Hematopoietic multipotent progenitor cell (in vitro differentiated cells): ENCODE measurements at places on chromosomes 12 and 14. TPM values are rescaled to one million over a fixed set of nuclear protein-coding genes. Genes with fewer than 3 reads are reported as not detected.

GRCh38 chr14:76154539-76155126 is 2.9 kb downstream of the GPATCH2L start:
- no peak for DNase-seq

DNA sequence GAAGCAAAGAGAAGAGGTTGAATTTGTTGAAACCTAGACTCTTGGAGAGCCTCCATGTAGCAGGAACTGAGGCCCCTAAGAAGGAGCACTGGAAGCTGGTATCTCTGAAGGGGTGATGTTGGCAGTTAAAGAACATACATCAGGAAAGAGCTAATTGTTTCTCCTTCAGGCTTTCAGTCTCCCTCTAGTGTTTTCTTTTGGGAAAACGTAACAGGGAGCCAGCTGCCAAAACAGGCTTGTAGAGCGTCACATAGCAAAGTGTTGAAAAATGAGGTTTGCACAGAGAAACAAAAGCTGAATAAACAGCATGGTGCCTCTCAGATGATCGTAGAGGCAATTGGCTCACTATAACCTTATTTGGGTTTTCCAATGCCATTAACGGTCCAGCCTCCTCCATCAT is 46.9 kb upstream of the CAND1 start:
- no peak for DNase-seq

GRCh38 chr14:50714450-50715073 is 46.5 kb upstream of the SAV1 start:
- peak; percentile 73 for DNase-seq

GRCh38 chr12:123269395-123269892 is 2.2 kb downstream of the CDK2AP1 start:
- peak; percentile 95 for DNase-seq

DNA sequence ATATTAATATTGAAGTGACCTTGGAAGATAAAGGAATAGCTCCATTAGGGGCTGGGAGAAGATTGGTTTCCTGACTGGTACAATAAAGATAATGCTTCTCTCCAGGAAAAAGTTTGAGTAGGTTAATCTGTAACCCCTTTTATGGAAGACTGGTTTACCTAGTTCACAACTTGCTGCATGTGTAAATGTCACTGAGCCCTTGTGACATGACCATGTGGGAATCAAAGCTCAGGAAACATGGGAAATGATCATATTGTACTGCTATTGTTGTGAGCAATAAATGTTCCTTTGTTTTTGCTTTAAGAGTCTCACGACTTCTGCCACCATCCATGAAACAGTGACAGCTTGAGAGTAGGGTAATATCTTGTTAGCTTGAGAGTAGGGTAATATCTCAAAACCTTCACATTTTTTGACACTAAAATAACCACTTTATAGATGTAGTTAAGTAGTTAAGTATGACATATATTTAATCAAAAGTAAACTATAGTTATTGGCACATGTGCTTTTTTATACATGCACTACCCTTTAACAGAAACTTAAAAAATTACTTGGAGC is 1338.6 kb downstream of the FSCB start:
- no peak for DNase-seq

DNA sequence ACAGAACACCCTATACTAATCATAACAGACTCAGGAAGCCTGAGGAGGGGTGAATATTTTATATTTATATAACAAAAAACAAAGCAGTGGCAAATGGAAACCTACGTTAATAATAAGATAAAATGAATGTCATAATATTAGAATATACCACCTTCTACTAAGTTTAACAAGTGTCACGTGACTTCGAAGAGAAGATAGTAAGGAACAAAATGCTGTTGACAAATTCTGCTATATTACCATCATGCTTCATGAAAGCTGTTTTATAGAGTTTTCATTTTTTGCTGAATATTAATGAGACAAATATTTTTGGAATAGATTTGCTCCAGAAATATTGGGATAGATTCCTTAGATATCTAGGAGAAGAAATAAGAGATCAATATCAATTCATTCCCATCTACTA is 450.6 kb upstream of the DCN start:
- DNase-seq = no peak

- DNase-seq = no peak
These were observed 80.7 kb upstream of the KRR1 start for GRCh38 chr12:75592086-75592485.

DNA sequence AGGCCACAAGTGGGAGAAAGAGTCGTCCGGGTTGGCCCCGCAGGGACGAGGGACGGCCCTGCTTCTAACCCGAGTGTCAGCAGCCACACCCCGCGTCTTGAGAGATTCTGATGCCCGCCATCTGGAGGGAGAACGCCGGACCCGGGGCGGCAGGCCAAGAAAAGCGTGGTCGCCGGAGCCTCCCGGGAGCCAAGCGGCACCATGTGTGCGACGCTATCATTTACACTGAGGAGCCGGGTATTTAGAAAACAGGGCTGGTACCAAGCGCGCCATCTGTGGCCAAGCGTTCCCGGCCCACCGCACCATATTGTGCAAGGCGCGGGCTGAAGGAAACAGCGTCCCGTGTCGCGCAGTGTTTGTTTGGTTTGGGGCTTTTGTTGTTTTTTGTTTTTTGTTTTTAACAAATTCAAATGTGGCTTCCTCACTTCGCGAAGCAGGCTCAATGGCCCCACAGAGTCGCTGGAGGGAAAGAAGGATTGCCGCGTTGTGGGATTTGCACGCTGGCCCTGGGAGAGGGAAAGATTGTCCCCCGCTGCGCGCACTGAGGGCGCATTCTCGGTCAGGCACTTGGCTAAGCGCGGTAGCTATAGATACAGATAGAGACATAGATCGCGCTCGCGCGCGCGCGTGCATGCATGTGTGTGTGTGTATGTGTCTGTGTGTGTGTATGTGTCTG is 153.8 kb downstream of the BCL11B start:
- no peak for DNase-seq

DNA sequence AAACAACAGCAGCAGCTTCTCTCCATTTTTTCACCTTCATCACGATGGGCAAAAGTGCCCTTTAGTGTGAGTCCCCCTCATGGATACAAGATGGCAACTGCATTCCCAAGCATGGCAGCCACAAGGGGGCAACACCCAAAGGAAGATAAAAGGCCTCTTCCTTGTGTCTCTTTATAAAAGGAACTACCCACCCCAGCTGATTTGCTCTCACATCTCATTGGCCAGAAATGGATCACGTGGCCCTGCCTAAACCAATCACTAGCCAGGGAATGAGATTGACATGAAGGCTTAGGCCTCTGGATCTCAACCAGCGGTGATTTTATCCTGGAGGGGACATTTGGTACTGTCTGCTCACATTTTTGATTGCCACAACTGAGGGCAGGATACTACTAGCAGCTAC is 21.9 kb upstream of the IFT81 start:
- peak; percentile 69 for DNase-seq

DNA sequence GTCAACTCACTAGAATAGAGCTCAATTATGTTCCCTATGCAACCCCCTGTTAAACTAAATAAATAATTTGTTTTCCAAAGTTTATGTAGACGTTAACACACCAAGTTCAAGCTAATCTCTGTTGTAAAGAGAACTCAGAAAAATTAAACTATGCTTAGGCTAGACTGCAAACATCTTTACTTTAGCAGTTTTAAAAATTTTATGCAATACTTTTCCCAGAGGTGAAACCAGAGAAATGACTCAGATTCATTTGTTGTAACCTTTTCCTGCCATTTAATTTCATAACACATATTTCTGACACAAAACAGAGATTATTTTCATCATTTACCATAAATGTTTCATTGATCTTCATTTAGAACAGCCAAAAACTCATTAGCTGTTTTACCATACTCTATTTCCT is 27.4 kb downstream of the ABCC9 start:
- DNase-seq = no peak

DNA sequence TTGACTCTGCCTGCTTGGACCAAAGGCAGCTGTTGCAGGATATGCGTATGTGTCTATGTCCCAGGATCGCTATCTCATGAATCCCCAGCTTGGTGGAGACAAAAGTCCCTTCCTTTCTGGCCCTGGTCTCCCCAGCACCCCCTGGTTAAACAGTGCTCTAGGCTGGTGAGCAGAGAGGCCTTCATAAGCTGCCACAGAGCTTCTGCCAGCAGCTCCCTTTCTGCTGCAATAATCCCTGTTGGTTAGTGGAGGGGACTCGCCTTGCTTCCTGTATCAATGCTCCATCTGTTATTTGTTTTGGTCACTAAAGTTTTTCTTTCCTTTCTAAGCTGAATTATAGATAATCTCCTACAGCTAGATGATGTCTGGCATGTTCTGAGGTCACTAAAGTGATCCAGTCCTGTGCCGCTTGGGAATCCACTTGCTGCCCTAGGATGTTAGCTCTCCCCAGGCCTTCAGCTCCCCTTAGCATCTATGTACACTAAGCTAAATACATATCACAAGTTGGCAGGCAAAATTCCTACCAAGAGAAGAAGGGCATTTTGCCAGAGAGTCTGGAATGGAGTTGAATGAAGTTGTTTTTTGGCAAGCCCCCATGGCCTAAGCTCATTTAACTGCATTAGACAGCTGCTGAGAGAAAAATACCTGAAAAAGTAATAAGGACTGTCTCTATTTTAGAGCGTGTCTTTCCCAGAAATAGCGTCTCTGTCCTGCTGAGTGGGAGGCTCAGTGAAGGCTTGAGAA is 47.8 kb downstream of the RDH12 start:
- DNase-seq = no peak

DNA sequence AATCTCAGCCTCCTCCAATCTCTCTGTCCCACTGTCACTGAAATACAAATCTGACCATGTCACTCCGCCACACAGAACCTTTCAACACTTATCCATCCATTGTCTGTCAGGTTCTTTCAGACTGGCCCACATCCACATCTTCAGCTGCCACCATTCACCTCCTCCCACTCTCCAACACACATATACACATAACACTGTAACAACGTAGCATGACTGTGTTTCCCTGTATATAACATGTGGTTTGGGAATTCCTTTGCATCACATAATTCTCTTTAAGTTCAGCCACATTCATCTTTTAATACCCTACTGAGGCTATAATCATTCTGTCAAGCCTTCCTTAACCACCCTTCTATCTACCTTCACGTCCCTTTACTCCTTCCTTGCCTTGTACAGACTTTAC is 99.2 kb downstream of the PPP2R5E start:
- DNase-seq = no peak

- DNase-seq = peak; percentile 46
These were observed 14.7 kb downstream of the CPSF6 start for GRCh38 chr12:69254046-69254445.

- DNase-seq = peak; percentile 8
These were observed 160.9 kb upstream of the EEA1 start for GRCh38 chr12:93089805-93090569.

DNA sequence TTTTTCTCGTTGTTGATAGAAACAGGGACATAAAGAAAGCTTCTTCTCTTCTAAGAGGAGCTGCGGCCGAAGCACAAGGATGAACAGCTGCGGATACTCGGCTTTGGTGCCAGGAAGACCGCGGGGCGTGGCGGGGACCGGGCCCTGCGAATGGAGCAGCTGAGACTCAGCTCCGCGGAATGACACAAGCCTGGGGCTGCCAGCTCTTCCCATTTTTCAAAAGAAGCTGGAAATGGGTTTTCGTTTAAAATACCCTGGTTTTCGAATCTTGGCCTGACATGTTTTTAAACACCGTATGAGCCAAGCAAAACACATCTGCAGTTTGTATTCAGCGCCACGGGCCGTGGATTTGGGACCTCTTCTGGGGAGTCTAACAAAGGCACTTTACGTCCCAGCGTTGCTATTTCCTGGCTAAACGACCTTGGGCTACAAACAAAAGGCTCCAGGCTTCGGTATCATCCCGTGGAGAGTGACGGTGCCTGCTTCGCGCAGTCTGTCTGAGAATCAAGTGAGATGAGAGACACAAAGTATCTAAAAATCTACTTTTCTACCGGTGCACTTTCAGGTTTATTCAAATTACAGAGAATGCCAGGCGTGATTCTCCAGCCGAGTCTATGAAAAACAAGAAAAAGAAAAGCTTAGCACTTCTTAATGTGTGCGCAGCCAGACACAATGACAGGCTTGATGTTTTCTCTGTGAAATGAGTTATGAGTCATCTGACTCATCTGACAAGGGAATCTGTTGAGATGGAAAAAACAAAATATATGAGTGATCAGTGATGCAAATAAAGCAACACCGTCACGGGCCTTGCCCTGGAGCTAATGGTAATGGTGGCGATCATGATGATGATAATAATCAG is 114.0 kb upstream of the TMEM132D start:
- no peak for DNase-seq

DNA sequence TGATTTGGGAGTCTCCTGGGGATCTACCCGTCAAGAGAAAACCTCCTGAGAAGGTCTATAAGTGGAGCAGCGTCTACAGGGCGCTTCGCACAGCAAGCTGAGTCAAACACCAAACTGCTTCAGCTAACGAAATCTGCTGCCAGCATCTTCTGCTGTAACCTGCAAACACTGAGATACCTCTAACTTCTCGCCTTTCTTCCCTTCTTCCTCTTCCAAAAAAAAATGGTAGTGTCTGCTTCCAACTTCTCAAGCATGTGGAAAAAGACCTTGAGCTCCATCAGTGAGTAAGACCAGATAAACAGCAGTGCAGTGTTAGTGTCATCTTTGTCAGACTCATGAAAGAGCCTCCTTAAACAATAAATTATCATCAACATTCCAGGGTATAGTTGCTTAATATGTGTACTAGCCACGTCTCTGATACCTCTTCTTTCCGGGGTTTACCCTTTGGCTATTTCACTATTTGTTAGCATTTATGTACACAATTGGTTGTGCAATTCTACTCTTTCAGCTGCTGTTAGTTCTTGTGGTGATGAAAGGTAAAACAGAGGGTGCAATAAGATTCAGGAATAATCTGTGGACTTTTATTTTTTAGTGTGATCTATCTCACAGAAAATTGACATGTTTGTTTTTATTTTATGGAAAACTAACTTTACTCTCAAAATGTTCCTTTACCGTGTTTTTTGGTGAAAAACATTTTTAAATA is 81.6 kb downstream of the LLPH start:
- DNase-seq = no peak

GRCh38 chr12:66132408-66132807 is 1.9 kb upstream of the LLPH start:
- no peak for DNase-seq

KRT86 gene
- under 0.01 TPM for total RNA-seq

OAS1 gene
- 24.5 TPM for total RNA-seq

LRP1-AS gene
- not detected for total RNA-seq

CYP46A1 gene
- not detected for total RNA-seq

TAS2R43 gene
- total RNA-seq = 5.4 TPM

PHETA1 gene
- total RNA-seq = 11.0 TPM

ESPL1 gene
- 1.3 TPM for total RNA-seq

PRH2 gene
- total RNA-seq = not detected

OR4E2 gene
- total RNA-seq = under 0.01 TPM

FAM161B gene
- total RNA-seq = 2.7 TPM

NTN4 gene
- total RNA-seq = under 0.01 TPM

KRT5 gene
- total RNA-seq = not detected

CLEC1B gene
- 0.27 TPM for total RNA-seq
